Stimulated activated CD4-positive, alpha-beta T cell treated with anti-CD3 and anti-CD28 coated beads, Interleukin-1b, Interleukin-23, amount 100 ng/mL, for 1 hour (primary cell): ENCODE measurements at places on chromosomes 16 and 17.

- DNase-seq = no peak
These were observed 46.8 kb downstream of the TMEM132E start for GRCh38 chr17:34626121-34626681.

GRCh38 chr16:67397036-67397801 is 3.9 kb upstream of the TPPP3 start:
- no peak for DNase-seq

DNA sequence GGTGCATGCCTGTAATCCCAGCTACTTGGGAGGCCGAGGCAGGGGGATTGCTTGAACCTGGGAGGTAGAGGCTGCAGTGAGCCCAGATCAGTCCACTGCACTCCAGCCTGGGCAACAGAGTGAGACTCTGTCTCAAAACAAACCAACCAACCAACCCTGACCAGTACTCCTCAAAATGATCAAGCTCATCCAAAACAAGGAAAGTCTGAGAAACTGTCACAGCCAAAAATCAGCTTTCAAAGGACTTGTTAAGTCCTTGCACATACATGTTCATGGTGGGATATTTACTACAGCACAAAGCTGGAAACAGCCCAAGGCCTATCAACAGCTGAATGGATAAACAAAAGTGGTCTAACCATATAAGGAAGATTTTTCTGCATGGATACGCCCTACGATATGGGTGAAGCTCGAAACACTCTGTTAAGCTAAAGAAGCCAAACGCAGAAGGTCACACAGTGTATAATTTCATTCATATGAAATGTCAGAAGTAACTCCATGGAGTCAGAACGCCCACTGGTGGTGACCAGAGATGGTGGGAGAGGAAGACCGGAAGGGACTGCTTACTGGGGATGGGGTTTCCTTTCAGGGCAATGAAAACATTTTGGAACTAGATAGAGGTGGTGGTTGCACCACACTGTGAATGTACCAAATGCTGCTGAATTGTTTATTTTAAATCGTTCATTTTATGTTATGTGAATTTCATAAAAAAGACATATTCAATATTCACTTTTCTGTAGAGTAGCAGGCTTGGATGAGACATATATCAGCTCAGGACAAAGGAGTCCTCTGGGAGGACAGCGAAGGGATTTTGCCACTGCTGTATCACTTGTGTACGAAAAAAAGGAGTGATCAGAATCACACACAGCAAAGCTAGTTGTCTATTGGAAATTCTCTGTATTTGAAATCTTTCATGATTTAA is 17.7 kb downstream of the CCL17 start:
- DNase-seq = no peak

- no peak for DNase-seq
These were observed 65.0 kb downstream of the CRISPLD2 start for GRCh38 chr16:84884596-84885341.

DNA sequence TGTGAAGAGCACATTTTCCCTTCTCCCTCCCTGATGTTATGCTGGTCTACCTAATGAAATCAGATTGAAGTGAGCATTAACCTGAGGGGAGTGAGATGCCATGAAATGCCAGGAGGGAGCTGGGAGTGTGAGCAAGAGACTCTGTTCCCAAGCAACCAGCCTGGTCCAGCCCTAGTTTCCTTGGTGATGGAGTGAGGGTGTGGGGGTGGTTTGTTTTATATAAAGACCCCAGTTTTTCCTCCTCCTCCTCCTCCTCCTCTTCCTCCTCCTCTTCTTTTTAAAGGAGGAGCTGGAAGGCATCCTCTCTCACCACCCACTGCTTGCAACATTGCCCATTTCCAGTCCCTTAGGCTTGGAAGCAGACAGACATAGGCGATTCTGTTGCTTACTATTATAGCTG is 97.1 kb downstream of the DNAH3 start:
- DNase-seq = no peak
